Aortic smooth muscle cell (primary cell): ENCODE measurements at places on chromosomes 1 and 21. TPM values are rescaled to one million over a fixed set of nuclear protein-coding genes. Genes with fewer than 3 reads are reported as not detected.

The CFHR5 gene
- total RNA-seq, result not detected in 2 replicates

The BCAR3 gene
- 18.2 and 26.5 TPM in 2 replicates for total RNA-seq

The NCF2 gene
- under 0.01 and 0.19 TPM in 2 replicates for total RNA-seq

The ACTL8 gene
- total RNA-seq, result not detected in 2 replicates

The CFH gene
- 285 and 426 TPM in 2 replicates for total RNA-seq

The OPRD1 gene
- total RNA-seq, result under 0.01 TPM in 1 of 2 replicates, not detected in the other

The RIMS3 gene
- under 0.01 and 0.06 TPM in 2 replicates for total RNA-seq
